ENCODE measurements at places on chromosomes 12 and 14.

GRCh38 chr12:51071663-51072062 is 11.7 kb downstream of the CSRNP2 start:
- no peak for DNase-seq

DNA sequence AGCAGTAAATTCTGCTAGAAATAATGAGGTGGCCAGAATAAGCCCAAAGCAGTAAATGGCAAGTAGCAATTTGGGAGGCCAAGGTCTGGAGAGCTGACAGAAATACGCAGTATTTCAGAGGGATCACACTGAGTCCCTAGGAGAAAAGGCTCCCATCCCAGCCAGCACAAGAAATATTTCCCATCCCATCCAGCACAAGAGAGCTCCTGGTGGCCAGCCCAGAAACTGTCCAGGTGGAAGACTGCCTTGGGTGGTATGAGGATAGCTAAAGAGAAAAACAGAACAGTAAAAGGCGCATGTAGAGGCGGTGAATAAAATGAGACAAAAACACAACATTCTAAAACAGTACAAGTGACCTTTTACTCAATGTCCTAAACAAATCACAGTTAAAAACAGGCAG is 120.7 kb downstream of the HECTD4 start:
- DNase-seq, result no peak

DNA sequence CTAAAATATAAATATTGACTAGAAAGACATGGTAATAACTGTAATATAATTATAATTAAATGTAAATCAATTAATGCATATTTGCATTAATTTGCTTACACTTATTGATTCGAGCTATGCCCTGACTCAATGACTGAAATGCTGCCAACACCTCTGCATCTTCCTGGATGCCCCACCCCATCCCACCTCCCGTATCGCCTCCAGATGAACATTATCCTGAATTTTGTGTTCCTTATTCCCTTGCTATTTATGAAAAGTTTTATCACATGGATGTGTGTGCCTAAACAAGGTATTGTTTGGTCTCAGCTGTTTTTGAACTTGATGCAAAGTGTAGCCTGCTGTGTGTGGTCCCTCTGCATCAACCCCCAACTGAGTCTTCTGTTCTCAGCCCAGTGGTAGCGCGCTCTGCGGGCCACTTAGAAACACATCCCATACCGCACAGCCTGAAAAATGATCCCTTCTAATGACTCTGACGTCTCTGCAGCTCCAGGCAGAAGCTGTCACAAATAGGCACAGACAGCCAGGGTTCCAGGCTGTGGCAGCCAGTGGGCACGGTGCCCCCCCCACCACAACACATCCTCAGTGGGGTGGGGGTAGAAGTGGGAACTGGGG is 96.5 kb downstream of the PRMT8 start:
- DNase-seq, result no peak

- no peak for DNase-seq
Measured at GRCh38 chr12:120668868-120669840, 17.8 kb upstream of the MLEC start.

DNA sequence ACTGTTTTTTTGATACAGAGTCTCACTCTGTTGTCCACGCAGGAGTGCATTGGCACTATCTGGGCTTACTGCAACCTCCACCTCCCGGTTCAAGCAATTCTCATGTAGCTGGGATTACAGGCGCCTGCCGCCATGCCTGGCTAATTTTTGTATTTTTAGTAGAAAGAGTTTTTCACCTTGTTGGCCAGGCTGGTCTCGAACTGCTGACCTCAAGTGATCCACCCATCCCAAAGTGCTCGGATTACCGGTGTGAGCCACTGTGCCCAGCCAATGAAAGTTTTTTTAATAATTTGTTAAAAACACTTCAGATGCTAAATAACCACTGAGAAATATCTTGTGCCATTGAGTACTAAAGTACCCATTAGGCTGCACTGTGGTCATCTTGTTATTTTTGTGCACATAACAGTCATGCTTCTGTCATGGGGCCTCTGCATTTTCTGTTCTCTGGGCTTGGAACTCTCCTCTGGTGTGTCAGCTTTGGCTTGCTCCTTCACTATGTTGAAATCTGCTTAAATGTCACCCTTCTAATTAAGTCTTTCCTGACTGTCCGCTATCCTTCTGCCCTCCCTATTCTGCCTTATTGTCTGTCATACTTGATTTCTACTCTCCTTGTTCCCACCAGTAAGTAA is 105.1 kb downstream of the KTN1 start:
- no peak for DNase-seq

GRCh38 chr14:38947343-38947742 is 155.7 kb downstream of the SEC23A start:
- no peak for DNase-seq

DNA sequence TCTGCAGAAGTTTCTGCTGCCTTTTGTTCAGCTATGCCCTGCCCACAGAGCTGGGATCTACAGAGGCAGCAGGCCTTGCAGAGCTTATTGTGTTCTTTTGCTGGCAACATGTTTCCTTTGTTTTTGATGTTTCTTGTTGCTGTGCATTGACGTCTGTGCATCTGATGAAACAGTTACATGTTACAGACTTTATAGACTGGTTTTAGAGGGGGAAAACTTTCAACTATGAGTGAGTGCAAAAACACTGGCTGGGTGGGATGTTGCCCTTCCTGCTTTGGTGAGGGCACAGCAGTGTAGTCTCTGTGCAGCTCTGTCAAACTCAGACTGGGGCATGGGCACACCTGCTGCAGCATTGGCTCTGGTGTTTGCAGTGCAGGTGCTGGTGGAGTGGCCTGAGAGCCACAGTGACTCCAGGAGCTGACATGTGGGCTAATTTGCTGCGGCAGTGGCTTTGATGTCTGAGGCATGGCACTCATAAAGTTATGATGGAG is 26.9 kb downstream of the CLEC6A start:
- no peak for DNase-seq

DNA sequence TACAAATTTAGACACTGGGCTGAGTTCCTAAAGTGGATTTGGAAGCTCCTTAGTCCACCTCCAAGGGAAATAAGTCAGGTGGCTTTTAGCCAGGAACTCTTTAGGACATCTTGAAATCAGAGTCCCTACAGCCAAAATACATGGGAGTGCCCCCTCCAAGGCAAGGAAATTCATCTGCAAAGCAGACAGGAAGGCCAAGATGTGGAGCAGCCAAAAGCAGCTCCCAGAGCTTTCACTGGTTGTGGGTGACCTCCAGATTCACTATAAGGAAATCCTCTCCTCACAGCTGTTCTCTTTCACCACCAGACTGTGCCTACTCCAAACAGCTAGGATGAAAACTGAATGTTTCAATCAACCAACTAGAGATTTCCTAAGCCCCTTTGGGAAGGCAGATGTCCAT is 6.6 kb downstream of the TTC9 start:
- no peak for DNase-seq

DNA sequence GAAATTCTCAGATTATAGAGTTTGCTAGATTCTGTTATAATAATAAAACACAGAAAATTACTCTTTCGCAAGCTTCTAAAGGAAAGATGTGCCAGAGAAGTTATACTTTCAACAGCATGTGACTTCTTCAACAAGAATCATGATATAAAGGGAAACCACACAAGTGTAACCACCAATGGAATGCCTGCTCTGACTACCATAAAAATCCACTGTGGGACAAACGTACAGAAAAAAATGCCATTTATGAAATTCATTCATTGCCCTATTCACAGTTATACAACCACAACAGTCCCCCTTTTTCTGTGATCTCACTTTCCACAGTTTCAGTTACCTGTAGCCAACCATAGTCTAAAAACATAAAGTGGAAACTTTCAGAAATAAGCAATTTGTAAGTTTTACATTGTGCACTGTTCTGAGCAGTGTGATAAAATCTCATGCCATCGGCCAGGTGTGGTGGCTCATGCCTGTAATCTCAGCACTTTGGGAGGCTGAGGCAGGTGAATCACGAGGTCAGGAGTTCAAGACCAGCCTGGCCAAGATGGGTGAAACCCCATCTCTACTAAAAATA is 3.2 kb downstream of the CATSPERB start:
- no peak for DNase-seq

GRCh38 chr14:51607711-51608110 is 44.0 kb upstream of the FRMD6 start:
- DNase-seq, result no peak

DNA sequence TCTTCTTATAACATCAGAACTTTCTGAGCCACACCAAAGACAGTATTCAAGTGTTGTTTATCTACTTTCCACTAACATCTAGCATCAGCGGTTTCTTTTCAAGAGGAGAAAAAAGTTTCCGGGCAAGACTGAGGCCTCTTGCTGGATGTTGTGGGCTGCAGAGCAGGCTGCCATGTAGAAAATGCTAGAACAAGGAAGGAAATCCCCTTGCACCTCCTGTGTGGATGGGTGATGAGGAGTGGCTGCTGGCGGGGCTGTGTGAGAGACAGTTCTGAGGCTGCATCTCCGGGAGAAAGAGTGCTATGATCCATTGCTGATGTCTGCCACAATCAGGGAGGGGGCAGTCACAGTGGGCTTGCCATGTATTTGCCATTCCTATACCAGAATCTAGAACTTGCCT is 37.8 kb upstream of the PPP1CC start:
- peak; percentile 4 for DNase-seq

DNA sequence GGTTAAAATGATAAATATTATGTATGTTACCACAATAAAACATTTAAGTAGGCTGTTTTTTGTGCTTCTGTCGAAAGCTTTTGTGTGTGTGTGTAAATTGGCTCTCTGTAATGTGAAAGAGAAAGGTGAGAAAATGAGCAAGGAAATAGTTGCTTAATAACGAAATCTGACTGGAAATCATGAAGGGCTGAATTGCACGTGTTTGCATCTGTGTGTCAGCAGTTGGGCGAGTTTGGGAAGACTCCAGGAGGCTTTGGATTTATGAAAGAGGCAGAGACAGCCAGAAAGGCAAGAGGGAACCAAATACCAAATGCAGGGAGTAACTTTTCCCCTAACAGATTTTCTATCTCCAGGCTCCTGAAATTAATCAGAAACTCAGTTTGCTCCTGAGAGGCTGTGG is 47.2 kb upstream of the PLEKHG3 start:
- DNase-seq, result no peak

DNA sequence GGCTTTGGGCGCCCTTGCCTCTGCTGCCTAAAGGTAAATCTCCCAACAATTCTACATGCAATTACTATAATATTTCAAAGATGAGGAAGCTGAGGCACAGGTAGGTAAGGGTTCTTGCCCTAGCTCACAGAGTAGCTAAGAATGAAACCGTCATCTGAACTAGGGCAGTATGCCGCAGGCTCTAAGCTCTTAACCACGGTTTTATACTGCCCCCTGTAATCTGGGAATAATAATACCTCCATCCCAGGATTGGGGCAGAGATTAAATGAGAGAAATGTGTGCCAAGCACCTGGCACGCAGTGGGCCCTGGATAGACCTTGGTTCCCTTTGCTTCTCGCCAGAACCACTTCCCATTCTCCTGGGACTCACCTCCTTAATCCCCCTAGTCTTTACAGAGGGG is 1.5 kb upstream of the HRK start:
- no peak for DNase-seq

GRCh38 chr12:89073659-89074058 is 278.6 kb downstream of the DUSP6 start:
- DNase-seq, result no peak

DNA sequence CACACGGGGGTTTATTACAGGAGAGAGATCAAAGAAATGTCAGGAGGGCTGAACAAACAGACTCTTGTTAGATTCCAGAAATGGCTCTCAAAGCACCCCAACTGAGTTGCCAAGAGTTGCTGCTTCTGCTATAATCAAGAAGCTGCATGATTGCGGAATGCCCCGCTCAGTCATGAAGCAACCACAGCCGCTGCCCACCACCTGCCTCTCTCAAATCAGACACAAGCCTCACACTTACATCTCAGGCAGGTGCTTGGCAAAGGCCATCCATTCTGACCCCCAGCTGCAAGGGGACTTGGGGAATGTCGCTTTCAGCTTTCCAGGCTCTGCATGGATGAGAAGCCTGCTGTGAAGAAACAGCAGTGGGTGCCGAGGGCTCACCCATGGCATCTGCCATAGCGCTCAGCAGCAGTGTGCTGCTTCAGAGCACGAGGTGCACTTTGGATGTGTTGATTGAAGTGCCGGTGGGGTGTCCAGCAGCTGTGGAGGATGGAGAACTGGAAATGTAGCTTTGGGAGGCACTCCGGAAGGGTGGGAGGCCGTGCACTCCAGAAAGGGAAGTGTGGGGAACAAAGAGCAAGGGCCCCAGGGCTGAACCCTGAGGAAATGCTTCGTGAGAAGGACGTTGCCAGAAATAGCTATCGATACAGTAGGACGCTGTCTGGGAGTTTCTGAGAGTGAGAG is 37.7 kb downstream of the LRRC74A start:
- DNase-seq, result no peak

GRCh38 chr14:36657399-36658122 is 4.1 kb upstream of the PAX9 start:
- no peak for DNase-seq

DNA sequence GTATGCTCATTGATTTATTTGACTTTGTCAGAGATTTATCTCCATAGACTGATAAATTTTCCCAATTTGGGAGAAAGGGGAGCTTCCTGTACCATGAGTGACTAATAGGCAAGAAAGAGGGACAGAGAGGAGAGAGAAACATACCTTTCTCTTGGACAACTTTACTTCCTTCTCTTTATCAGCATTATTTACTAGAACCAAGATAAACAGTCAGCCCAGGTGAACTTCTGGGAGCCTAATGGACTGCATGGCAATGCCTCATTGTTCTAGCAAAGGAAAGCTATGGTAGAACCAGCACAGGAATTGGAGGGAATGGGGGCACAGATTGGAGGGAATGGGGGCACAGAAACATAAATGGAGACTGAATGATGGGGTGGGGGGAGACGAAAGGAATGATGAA is 63.4 kb upstream of the STXBP6 start:
- DNase-seq, result no peak

GRCh38 chr12:112941528-112942335 is 3.5 kb downstream of the OAS3 start:
- DNase-seq, result no peak

DNA sequence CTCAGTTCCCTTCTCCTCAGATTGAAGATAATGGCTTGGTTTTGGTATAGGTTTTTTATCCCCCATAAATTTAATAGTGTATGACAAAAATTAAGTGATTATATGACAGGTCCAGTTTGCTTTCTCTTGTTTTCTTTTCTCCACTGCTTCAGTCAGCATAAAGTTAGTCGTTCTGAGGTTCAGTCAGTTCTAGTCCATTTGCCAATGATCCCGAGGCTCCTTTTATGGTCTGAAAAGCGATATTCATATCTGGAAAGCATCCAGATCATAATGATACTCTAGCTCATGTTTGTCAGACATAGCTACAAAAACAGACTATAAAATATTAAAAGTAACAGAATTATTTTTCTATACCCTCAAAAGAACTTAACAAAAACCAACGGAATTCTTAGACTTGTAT is 67.1 kb upstream of the SLC38A4 start:
- no peak for DNase-seq
